Natural killer cell (primary cell): ENCODE measurements at places on chromosomes 13 and 19.

DNA sequence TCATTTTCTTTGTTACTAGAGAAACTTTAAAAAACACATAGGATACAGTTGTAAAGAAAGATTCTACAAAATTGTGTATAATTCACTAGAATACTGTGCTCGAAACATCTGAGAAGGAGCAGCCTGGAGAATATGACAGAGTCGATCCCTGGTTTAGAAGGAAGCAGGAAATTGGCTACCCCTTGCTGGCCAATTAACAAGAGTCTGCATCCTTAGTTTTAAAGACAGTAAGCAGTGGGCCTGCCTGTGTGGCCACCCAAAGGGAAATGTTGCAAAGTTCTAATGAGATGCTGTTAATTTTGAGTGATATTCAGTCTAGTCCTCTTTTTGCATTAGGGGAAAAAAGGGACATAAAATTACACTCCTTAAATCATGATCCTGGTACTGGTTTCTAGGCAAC lies 988.6 kb downstream of the PCDH17 start:
- no peak for DNase-seq

DNA sequence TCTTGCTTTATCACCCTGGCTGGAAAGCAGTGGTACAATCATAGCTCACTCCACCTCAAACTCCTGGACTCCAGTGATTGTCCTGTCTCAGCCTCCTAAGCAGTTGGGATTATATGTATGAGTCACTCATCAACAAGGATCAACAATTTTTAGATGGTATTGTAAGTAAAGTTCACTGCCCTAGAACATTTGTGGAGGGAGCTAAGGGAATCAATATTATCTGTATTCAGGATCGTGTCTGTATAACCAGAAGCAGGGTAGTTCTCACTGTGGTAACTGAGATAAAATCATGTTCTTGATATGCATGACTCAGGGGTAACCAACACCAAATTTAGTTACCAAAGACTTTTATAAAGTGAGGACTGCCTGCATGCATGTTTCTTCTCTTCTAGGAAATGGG lies 27.0 kb downstream of the ZMYM5 start:
- no peak for DNase-seq

- peak; percentile 64 for DNase-seq
Observed at GRCh38 chr19:58317476-58318072, 9.2 kb upstream of the ZSCAN22 start.

GRCh38 chr13:48567515-48568369 lies 34.9 kb upstream of the RCBTB2 start:
- no peak for DNase-seq

GRCh38 chr19:5228932-5229777 lies 111.5 kb downstream of the PTPRS start:
- DNase-seq, result no peak

DNA sequence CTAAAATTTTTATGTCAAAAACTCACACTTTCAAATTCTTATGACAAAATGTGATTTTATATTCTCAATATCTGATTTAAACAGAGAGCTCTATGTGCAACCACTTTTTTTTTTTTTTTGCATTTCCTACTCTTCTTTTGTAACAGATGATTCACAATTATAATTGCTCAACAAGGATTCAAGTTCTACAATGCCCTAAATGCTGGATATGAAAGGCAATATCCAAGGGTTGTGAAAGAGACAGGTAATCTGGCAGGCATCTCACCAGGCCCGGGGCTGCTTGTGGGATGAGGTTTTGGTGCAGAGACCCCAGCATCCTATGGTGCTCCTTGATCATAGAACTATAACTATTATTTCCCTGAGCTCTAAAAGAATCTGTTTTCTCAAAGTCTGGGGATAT lies 363.6 kb upstream of the NBEA start:
- DNase-seq, result no peak

DNA sequence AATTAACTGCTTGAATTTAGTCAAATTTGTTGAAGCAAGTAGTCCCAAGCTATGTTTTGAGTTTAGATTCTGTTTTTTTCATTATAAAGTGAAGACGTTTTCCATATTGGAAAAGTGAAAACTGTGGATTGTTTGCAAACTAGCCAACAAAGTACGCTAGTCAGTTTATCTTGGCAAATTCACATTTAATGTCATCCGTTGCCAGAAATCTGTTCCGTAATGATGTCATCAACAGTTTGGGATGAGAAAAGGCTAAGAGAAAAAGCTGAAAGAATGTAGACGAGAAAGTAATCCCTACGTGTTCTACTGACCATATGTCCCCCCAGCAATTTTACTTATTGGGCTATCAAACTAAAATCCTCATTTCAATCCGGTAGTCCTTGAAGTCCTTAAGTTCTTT lies 419.6 kb downstream of the GPC6 start:
- DNase-seq, result no peak
